ENCODE measurements at places on chromosomes 4 and X.

- DNase-seq: no peak
Observed at GRCh38 chrX:53247928-53248327, 22.9 kb upstream of the KDM5C start.

- DNase-seq: no peak
Observed at GRCh38 chrX:51215266-51215665, 117.4 kb upstream of the NUDT10 start.

- DNase-seq: no peak
Observed at GRCh38 chrX:99750721-99751120, 659.4 kb downstream of the PCDH19 start.

DNA sequence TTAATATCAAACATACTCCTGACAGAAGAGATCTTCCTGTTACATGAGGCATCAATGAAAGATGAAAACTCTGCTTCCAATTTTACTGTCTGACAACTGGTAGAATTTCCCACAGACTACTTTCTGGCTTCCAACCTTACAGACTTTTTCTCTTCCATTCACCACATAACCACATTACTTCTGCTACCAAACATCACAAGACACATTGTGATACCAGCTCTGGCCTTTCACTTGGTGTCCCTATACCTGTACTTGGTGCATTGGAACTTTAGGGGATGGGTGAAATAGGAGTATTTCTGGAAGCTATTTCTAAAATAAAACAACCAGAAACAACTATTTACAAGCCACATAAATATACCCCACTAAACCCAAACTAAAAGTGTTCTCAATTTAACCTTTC lies 20.5 kb downstream of the AMTN start:
- no peak for DNase-seq

GRCh38 chrX:123424546-123424945 lies 240.5 kb downstream of the GRIA3 start:
- peak; percentile 51 for DNase-seq

GRCh38 chr4:149370785-149371420 lies 444.7 kb downstream of the IQCM start:
- DNase-seq: peak; percentile 75

GRCh38 chr4:104815665-104816064 lies 321.0 kb upstream of the CXXC4 start:
- no peak for DNase-seq

DNA sequence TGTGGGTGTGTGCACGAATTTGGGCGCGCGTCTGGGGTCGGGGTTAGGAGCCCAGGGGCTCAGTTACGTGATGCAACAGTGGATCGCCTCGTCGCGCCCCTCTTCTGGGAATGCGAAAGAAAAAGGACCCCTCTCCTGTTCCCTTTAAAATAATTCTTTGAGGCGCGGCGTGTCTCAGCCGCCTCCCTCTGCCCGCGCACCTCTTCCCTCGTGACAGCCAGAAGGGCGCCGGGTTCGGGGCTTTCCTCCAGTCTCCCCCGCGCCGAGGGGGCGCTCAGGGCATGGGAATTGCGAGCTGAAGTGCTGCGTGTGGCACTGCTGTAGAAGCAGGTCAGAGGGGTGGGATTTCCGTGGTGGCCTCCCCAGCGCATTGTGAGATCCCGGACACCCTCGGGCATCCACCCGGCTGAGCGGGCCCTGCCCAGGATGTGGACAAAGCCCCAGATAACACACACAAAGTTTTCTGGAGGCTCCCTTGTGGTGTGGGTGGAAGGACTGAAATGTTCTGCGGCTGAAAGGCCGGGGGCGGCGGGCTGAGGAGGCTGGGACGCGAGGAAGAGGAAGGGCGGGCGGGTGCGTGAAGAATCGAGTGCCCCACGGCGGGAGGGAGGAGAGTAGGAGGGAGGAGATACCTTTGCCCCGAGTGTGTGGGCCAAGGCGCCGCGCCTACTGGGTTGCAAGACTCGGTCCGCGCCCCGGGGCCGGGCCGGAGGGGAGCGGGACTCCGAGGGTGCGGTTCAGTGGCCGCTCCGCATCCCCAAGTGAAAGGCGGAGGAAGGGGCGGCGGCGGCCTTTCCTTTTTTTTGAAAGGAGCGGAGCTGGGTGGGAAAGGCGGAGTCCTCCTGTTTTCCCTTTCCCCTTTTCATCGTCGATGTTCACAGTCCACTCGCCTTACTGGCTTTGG lies 752 bp downstream of the SEPTIN11 start:
- peak; percentile 44 for DNase-seq

GRCh38 chr4:48196758-48197504 lies 62.9 kb upstream of the TXK start:
- DNase-seq: no peak

GRCh38 chr4:139912445-139912844 lies 241.5 kb downstream of the MAML3 start:
- no peak for DNase-seq

DNA sequence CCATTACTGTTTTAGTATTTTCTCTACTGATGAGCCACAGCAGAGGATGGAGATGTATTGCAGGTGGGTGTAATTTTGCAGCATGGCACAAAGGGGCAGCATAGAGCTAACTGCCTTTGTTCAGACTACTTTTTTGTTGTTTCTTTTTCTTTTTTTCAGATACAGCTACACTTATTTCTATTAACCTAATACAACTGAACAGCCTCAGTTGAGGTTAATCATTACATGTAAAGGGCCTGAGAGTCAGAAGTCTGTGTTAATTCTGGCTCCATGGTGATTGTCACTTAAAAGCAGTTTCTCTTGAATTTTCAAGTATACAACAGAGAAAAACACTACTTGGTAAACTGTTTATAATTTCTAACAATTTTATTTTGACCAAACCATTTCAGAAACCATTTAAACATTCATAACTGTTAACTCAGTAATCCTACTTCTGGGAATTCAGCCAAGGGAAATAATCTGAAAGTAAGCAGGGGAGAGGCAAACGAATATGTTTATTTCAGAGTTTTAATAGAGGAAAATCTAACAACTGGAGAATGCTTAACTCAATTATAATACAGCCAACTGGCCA lies 13.9 kb upstream of the PPEF2 start:
- DNase-seq: peak; percentile 59

- DNase-seq: no peak
Observed at GRCh38 chr4:162059656-162060055, 104.1 kb downstream of the FSTL5 start.

- DNase-seq: peak; percentile 30
Observed at GRCh38 chr4:73589887-73590801, 30.1 kb downstream of the RASSF6 start.

GRCh38 chr4:15007201-15007600 lies 4.9 kb downstream of the CPEB2 start:
- DNase-seq: no peak

- peak; percentile 97 for DNase-seq
Observed at GRCh38 chr4:15163284-15163645, 161.0 kb downstream of the CPEB2 start.

DNA sequence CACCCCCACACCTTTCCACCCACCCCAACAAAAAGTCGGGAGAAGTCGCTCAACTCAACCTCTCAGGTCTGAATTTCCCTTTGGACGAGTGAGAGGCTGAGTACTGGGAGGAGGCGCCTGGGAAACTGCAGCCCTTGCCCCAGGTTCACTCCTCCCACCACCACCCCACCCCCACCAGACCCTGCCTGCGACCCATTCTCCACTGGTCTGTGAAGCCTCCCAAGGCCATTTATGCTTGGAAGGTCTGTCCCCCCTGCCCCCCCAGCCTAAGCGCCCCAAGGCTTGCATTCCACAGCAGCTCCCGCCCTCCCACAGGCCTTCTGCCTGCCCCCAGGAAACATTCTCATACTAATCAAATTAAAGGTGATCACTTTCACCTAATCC lies 27.2 kb downstream of the ELF4 start:
- no peak for DNase-seq

GRCh38 chr4:81631958-81632441 lies 160.3 kb upstream of the RASGEF1B start:
- DNase-seq: no peak

GRCh38 chr4:77232653-77233052 lies 75.6 kb downstream of the CCNG2 start:
- DNase-seq: peak; percentile 55

- peak; percentile 56 for DNase-seq
Observed at GRCh38 chr4:102196221-102196620, 149.1 kb downstream of the SLC39A8 start.

- no peak for DNase-seq
Observed at GRCh38 chr4:96691521-96691920, 851.6 kb downstream of the PDHA2 start.

DNA sequence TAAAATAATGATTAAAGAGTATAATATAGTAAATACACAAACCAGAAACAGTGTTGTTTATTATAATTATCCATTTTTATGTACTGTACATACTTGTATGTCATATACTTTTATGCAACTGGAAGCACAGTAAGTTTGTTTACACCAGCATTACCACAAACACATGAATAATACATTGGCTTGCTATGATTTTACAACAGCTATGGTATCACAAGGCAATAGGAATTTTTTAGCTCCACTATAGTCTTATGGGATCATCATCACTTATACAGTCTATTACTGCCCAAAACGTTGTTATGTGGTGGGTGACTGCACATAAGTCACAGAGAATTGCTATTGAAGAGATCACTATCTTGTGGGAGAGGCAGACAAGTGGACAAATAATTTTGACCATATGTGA lies 1.8 kb upstream of the PF4V1 start:
- peak; percentile 59 for DNase-seq

- peak; percentile 9 for DNase-seq
Observed at GRCh38 chr4:20391198-20391597, 139.5 kb downstream of the SLIT2 start.

DNA sequence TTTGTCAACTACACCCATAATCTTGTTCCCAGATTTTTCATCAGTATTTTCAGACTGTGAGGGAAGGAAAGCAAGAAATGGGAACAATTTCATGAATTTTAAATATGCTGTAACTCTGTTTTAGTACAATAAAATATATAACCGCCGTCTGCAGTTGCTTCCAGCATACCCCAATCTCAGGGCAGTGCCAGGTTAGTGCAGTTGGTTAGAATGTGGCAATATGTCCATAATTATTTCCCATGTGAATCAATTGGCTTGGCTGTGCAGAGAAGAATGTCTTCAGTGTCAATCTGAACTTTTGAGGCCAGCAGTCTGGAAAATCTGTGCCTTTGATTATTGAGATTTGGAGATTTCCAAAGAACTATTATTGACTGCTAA lies 5.0 kb upstream of the MMAA start:
- no peak for DNase-seq

DNA sequence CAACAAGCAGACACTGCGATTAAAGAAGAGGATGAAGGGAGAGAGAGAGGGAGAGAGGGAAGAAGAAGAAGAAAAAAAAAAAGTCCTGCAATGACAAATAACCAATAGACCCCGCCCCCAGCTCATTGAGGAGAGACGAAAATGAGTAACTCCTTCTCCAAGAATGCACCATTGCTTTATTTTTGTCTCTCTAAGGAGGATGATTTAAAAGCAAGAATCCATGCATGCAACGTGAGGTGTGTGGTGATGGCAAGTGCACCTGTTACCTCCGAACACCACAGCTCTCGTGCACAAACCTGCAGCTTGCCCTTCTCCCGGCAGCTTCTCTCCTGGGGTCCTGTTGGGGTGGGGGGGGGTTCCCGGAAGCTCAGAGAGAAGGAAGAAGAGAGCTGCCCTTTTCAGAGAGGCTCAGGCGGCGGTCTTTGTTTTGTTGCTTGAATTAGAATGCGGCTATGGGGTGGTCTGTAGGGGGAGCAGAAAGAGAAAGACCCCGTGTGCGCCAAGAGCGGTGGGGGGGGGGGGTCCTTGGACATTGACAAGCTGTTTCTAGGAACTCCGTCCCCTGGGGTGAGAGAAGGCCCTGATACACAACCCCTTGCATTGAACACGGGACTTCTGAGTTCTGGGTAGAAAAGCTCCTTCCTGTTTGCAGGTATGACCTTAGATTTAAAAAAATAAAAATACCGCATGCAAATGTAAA lies 100.7 kb downstream of the CRLF2 start:
- no peak for DNase-seq

GRCh38 chrX:40105835-40106675 lies 8.3 kb upstream of the BCOR start:
- DNase-seq: no peak

GRCh38 chr4:578451-579443 lies 2.7 kb upstream of the TMEM271 start:
- DNase-seq: no peak

DNA sequence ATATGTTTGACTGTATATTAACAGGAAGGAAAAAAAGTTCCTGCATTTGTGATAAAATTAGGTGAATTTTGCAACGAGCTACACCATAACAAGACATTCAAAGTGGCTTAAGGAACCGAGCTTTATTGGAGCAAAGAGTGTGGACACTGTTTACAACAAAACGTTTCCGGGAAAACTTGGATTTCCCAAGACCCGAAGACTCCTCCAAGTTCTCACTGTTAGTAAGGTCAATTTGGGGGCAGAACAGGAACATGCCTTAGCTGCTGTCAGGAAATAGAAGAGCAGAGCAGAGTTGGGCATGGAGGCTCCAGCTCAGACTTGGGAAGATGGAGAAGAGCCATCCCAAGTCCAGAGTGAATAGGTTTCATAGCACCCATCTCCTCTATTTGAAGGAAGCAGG lies 16.5 kb downstream of the ADH6 start:
- peak; percentile 48 for DNase-seq

GRCh38 chr4:48042979-48043461 lies 26.4 kb downstream of the NIPAL1 start:
- DNase-seq: no peak

GRCh38 chr4:144969821-144970220 lies 128.2 kb downstream of the ANAPC10 start:
- DNase-seq: no peak

DNA sequence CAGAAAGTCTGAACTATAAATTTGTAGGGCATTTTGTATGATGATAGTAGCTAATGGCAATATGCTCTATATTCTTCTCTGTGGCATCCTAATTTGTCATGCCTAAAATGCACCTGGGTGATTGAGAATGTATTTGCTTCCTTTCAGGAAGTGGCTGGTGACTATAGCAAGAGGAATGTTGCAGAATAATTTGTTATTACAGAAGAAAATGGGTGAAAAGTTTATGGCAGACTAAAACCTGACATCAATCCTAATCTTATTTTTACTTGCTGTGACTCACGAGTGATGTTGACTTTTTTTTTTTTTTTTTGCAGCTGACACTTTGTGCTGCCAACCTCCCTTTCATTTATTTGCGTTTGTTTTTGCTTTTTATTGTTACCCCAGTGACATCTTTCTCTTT lies 141.1 kb downstream of the MSL3 start:
- peak; percentile 65 for DNase-seq

DNA sequence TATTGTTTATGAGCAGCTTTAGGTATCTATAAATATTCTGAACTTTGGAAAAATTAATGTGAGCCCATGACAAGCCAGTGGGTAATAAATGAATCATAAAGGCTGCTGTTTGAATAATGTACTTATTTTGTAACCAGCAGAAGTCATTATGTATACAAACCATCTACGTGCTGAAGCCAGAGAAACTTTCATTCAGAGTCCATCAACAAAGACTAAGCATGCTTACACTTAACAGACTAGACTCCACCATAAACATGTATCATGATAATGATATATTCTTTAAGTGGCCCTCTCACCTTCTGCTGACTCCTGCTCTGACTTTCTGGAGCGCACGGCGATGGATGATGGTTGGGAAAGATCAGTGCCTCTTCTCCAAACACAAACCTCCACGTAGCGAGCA lies 72.0 kb downstream of the SMARCA5 start:
- no peak for DNase-seq
